Activated CD4-positive, alpha-beta T cell treated with anti-CD3 and anti-CD28 coated beads, Interleukin-2, amount 10 ng/mL, durations not matched to agents 24 days and 14 days (primary cell): ENCODE measurements at places on chromosomes 13 and 19. TPM values are rescaled to one million over a fixed set of nuclear protein-coding genes. Genes with fewer than 3 reads are reported as not detected.

DNA sequence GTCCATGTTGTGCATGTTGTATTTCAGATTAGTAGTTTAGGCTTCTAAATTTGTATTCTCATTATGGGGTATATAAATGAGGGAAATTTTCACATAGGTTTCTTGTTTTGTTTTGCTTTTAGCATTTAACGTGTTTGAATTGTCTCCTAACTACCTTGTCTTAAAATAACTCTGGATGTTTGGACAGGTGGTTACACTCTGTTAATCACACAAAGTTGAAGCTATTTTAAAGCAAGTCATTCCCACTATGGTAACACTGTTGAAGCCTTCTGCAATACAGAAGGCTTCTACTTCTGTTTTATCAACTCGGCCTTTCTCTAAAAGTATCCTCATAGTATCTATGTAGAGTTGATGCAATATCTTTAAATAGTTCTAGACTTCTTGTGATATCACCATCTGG, 245.3 kb upstream of the HTR2A start:
- no peak overlapping the region for H3K27ac ChIP-seq
- H3K4me3 ChIP-seq, result no peak overlapping the region
- no peaks in the 10 kb centered on the region for H3K4me1 ChIP-seq
- no peak for DNase-seq

DNA sequence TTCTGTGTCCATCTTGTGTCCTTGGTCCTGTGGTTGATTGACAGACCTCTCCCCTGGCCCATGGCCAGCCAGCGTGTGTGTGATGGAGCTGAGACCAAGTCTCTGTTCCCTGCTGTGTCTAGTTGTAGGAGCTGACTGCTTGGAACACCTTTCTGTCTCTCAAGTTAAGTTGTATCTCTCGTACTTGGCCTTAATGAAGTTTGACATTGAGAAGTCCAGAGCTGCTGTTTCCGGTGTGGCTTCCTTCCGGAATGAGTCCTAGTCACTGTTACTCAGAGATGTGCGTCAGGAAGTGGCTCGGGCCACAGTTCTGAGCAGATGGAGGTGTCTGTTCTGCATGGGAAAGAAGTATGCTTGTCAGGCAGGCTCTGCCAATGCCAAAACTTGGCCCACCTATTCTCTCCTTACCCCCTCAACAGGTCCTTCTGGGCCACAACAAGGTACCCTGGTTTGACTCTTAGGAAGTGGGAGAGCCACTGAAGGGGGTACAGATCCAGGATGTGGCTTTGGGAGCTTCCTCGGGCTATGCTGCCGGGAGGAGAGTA, 54.3 kb downstream of the GATAD2A start:
- no peaks in the 10 kb centered on the region for H3K27me3 ChIP-seq
- peak; percentile 90 for DNase-seq
- H3K4me1 ChIP-seq, result peaks cover 62% of the 10 kb centered on the region
- H3K27ac ChIP-seq, result peak overlapping the region; percentile 98

- H3K4me1 ChIP-seq, result peaks cover 19% of the 10 kb centered on the region
- H3K36me3 ChIP-seq, result peaks cover 6% of the 10 kb centered on the region
- no peak overlapping the region for H3K27ac ChIP-seq
Measured at GRCh38 chr19:32676895-32677359, 1.3 kb downstream of the RGS9BP start.

DNA sequence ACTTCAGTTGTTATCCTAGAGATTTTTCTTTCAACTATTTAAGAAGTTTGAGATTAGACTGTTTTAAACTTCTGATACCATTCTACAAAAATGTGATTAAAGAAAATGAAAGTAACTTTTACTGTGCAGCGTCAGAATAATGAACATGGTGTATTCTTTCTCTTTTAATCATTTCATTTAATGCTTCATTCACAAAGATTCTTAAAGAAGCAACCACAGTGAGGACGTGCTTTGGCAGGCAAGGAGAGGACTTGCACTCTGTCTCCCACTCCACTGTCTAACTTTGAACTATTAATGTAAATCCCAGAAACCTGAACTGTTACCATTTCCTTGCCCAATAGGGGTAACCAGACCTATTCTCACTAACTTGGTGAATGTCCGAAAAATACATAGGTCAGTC, 137.0 kb downstream of the KCNRG start:
- peaks cover 4% of the 10 kb centered on the region for H3K4me1 ChIP-seq
- peaks cover 49% of the 10 kb centered on the region for H3K27me3 ChIP-seq
- no peaks in the 10 kb centered on the region for H3K36me3 ChIP-seq
- peak overlapping the region; percentile 40 for H3K4me3 ChIP-seq
- no peak for DNase-seq

KCNJ14 gene
- total RNA-seq, result 2.4 TPM in 2 replicates

FAM32A gene
- 59.2 and 65.2 TPM in 2 replicates for total RNA-seq

DNA sequence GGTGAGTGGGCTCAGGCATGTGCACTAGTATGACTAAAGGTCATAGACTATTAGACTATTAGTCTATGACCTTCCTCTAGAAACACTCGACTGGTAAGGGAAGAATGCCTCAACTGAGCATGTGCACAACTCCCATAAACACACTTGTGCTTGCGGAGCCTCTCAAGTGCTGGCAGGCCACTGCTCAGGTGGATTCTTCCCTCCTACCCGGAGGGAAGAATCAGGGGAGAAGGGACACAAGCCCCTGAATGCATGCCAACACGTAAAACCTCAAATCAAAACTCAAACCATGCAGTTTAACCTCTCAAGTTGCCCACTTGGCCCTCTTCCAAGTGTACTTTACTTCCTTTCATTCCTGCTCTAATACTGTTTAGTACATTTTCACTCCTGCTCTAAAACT, 287.6 kb upstream of the SGCG start:
- no peaks in the 10 kb centered on the region for H3K36me3 ChIP-seq
- DNase-seq, result no peak
- H3K4me1 ChIP-seq, result no peaks in the 10 kb centered on the region
- no peaks in the 10 kb centered on the region for H3K27me3 ChIP-seq
- H3K4me3 ChIP-seq, result no peak overlapping the region

DNA sequence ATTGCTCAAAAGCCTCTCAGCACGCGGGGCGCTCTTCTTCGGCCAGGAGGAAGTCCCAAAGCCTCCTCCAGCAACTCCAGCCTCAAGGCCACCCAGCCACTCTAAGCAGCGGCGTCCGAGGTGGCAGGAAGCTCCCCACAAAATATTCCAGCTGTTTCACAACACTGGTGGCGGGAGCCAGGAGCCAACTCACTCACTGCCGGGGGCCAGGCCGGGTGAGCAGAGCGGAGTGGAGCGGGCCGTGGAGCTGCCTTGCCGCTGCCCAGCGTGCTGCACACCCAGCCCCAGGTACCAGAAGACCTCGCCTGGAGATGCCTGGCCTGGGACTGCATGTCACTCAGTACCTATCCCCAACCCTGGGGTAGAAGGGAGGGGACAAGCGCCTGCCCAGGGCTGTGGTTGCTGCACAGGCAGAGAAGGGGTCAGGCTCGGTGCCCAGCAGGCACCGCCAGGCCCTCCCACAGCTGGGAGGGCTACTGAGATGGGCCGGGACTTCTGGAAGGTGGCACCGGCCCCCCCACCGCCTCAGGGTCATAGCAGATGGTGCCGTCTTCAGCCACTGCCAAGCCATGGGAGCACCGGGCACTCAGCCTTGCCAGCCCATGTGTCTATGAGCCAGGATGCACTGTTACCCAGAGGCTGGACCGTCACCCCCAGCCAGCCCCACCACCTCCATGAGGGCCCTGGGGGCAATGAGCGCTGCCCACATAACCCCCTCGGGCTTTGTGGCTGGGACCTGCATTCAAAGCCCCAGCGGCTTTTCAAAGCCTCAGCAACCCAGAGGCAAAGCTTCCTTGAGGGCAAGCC, 59.2 kb downstream of the MLLT1 start:
- H3K27ac ChIP-seq, result no peak overlapping the region
- peaks cover 2% of the 10 kb centered on the region for H3K4me1 ChIP-seq
- H3K27me3 ChIP-seq, result no peaks in the 10 kb centered on the region
- no peaks in the 10 kb centered on the region for H3K36me3 ChIP-seq

RXFP2 gene
- total RNA-seq, result not detected in 2 replicates

- peaks cover 12% of the 10 kb centered on the region for H3K27me3 ChIP-seq
- no peak overlapping the region for H3K27ac ChIP-seq
- no peaks in the 10 kb centered on the region for H3K36me3 ChIP-seq
- no peak for DNase-seq
- H3K4me1 ChIP-seq, result peaks cover 2% of the 10 kb centered on the region
Measured at GRCh38 chr19:50890422-50891252, 17.4 kb downstream of the KLK2 start.

GRCh38 chr13:97124915-97125809, 97.0 kb upstream of the MBNL2 start:
- no peak overlapping the region for H3K27ac ChIP-seq
- H3K4me1 ChIP-seq, result peaks cover 15% of the 10 kb centered on the region
- H3K27me3 ChIP-seq, result peaks cover 26% of the 10 kb centered on the region
- H3K4me3 ChIP-seq, result no peak overlapping the region
- H3K36me3 ChIP-seq, result no peaks in the 10 kb centered on the region

LRRC8E gene
- not detected in 2 replicates for total RNA-seq

ZNF728 gene
- total RNA-seq, result not detected in 2 replicates

DNA sequence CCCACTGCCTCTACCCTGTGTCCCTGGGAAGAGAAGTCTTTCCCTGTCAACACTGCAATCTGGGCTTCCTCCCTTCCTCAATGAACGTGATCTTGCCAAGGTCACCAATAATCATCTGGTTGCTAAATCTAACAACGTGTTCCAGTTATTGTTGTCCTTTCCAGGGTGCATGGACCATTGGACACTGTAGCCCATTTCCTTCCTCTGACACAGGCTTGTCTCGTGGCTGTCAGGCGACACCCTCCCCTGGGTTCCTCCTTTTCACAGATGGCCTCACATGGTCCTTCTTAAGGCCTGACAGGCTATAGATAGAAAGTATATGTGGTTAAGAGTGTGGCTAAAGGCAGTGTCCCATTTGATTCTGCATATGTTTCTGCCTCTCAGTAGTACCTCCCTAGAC, 67.7 kb upstream of the STARD13 start:
- H3K27ac ChIP-seq, result no peak overlapping the region
- no peak for DNase-seq
- H3K4me3 ChIP-seq, result no peak overlapping the region
- H3K27me3 ChIP-seq, result peaks cover 53% of the 10 kb centered on the region

GRCh38 chr13:40640845-40641458, 25.5 kb downstream of the FOXO1 start:
- peaks cover 69% of the 10 kb centered on the region for H3K4me1 ChIP-seq
- peak overlapping the region; percentile 75 for H3K27ac ChIP-seq
- peak; percentile 71 for DNase-seq
- no peaks in the 10 kb centered on the region for H3K27me3 ChIP-seq

ANKRD24 gene
- 0.50 and 0.72 TPM in 2 replicates for total RNA-seq

DNA sequence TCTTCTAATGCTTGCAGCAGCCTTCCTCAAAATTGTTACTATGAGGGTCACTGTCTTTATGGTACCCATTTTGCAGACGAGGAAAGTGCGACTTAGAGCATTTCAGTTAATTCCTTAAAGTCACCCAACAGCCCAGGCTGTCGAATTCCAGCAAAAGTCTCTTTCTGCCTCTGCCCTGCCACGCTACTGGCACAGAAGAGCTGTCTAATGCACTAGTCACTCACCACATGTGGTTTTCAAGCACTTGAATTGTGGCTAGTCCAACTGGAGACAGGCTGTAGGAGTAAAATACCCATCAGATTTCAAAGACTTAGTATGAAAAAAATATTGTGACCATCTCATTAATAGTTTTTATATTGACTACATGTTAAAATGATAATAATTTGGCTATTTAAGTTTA, 1.7 kb downstream of the FPR1 start:
- H3K27ac ChIP-seq, result no peak overlapping the region
- DNase-seq, result no peak
- H3K4me3 ChIP-seq, result no peak overlapping the region
- no peaks in the 10 kb centered on the region for H3K36me3 ChIP-seq
- H3K4me1 ChIP-seq, result no peaks in the 10 kb centered on the region
- no peaks in the 10 kb centered on the region for H3K27me3 ChIP-seq

PGLYRP1 gene
- total RNA-seq, result not detected in 2 replicates

TNNI3 gene
- not detected in 2 replicates for total RNA-seq

DNA sequence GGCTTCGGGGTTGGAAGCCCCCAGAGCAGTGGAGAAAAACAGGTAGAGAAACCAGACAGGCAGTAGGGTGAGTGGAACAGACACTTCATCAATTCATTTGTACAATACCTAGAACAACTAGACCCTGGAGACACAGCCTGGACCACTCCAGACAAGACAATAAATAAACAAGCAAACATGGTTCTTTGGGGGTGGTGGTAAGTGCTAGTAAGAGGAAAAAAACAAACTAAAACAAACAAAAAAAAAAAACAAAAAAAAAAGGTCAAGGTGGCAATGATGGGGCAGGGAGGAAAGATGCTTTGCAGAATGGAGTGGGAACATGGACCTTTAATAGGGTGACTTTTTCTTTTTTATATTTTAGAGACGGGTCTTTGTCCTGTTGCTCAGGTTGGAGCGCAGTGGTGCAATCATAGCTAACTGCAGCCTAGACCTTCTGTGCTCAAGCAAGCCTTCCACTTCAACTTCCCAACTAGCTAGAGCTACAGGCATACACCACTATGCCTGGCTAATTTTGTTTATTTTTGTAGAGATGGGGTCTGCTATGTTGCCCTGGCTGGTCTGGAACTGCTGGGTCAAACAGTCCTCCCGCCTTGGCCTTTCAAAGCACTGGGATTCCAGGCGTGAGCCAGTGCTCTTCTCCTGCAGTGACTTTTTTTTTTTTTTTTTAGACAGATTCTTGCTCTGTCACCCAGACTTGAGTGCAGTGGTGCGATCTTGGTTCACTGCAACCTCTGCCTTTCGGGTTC, 3.1 kb downstream of the JUNB start:
- peaks cover 34% of the 10 kb centered on the region for H3K4me1 ChIP-seq
- peak overlapping the region; percentile 84 for H3K4me3 ChIP-seq
- H3K36me3 ChIP-seq, result peaks cover 36% of the 10 kb centered on the region
- peak; percentile 73 for DNase-seq
- H3K27me3 ChIP-seq, result no peaks in the 10 kb centered on the region

- peaks cover 19% of the 10 kb centered on the region for H3K36me3 ChIP-seq
- DNase-seq, result no peak
- no peaks in the 10 kb centered on the region for H3K27me3 ChIP-seq
- no peak overlapping the region for H3K4me3 ChIP-seq
- H3K4me1 ChIP-seq, result no peaks in the 10 kb centered on the region
Measured at GRCh38 chr19:5037936-5038335, 69.0 kb downstream of the KDM4B start.

DNA sequence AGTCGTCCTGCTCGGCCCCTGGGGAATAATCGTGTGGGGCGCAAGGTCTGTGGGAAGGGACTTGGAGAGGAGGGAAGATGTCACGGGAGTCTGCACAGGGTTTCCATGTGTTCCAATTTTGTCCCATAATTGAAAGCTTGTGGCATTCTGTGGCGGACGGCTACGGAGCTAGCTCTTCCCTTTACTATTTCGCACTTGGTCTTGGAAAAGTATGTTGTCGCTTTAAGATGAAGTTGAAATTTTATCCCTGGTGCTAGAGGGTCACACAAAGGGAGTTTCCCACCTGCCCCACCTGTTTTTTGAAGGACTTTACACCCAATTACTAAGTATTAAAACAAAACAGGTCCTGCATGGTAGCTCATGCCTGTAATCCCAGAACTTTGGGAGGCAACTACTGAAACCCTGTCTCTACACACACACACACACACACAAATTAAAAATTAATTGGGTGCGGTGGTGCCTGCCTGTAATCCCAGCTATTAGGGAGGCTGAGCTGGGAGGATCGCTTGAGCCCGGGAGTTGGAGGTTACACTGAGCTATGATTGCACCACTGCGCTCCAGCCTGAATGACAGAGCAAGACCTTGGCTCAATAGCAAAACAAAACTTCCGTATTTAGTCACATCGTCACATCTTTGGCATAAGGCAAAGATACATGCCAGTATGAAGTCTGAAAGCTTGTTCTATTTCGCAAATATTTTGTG, 967 bp upstream of the TPT1 start:
- peak overlapping the region; percentile 99 for H3K4me3 ChIP-seq
- DNase-seq, result peak; percentile 67
- no peaks in the 10 kb centered on the region for H3K27me3 ChIP-seq
- H3K4me1 ChIP-seq, result peaks cover 37% of the 10 kb centered on the region

ALOX5AP gene
- 33.3 and 33.4 TPM in 2 replicates for total RNA-seq

GRCh38 chr19:5224480-5224879, 116.1 kb downstream of the PTPRS start:
- H3K27me3 ChIP-seq, result peaks cover 9% of the 10 kb centered on the region
- H3K27ac ChIP-seq, result no peak overlapping the region
- H3K4me1 ChIP-seq, result no peaks in the 10 kb centered on the region

ZNF331 gene
- 18.2 and 18.9 TPM in 2 replicates for total RNA-seq
